GM13976 (cell line): ENCODE measurements at places on chromosomes 5 and 9.

DNA sequence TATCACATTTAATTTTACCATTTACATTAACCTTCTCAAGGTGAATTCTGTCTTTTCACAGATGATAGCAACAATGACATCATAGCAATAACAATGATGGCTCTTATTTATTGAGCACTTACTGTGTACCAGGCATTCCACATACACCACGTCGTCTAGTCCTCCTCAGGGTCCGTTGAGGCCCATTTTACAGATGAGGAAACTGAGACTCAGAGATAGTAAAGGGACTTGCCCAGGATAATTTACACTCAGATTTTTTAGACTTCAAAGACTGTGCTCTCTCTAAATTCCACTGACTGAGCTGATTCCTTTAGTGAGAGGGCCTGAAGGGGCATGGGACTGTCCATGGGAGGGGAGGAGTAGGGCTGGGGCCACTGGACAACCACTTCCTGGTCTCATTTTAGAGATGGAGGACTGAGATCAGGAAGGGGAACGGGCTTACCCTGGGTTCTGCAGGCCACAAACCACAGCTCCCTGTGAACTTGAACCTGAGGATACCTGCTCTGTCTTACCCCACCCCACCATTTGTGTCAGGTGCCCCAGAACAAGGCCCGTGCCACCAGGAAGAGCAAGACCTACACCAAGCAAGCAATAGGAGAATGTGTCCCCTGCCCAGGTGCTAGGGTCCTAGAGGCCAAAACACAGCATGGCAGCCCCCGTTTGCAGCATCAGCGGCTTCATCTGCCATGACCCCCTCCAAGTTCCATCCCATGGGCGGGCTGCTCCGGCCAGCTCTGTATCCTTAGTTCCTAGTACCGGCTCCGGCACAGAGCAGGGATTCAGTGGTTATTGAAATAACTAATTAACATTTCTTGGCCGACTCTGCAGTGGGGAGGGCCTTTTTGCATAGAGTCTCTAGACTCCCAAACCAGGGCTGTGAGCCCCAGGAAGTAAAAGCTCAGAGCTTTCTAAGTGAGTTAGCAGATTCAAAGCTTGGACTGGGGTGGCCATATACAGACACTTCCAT is 96.6 kb downstream of the RGS3 start:
- no peak for DNase-seq

- DNase-seq: no peak
Observed at GRCh38 chr9:134757216-134757975, 115.8 kb downstream of the COL5A1 start.

DNA sequence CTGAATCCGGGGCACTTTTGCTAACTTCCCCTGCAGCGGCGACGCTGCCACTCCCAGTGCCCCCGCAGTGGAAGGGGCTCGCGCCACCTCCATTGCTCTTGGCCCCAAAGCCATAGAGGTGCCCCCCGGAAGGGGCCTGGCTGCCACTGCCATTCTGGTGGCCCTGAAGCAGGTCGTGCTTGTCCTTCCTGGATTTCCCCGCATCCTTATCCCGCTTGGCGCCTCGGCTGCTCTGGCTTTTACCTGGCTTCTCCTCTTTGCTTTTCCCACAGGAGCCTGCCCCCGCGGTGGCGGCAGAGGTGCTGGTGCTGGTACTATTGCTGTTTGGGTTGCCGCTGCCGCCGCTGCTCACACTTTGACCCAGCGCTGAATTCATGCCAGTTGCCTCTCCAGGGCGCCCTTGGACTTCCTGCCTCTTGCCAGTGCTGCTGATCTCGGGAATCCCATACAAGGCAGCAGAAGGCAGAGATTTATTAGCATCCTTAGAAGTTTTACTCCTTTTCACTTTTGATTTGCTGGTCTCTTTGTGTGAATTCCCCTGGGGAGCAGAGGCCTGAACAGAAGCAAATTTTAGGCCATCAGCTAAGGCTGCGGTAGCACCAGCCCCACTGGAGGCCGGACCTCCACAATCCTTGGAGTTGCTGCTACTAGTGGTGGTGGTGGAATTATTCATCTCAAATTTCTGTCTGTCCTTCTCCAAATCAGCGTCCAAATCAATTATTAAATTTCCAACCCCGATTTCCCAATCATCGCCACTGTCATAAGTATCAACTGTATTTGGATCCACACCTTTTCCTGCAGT is 2.1 kb downstream of the ZNF608 start:
- DNase-seq: no peak

DNA sequence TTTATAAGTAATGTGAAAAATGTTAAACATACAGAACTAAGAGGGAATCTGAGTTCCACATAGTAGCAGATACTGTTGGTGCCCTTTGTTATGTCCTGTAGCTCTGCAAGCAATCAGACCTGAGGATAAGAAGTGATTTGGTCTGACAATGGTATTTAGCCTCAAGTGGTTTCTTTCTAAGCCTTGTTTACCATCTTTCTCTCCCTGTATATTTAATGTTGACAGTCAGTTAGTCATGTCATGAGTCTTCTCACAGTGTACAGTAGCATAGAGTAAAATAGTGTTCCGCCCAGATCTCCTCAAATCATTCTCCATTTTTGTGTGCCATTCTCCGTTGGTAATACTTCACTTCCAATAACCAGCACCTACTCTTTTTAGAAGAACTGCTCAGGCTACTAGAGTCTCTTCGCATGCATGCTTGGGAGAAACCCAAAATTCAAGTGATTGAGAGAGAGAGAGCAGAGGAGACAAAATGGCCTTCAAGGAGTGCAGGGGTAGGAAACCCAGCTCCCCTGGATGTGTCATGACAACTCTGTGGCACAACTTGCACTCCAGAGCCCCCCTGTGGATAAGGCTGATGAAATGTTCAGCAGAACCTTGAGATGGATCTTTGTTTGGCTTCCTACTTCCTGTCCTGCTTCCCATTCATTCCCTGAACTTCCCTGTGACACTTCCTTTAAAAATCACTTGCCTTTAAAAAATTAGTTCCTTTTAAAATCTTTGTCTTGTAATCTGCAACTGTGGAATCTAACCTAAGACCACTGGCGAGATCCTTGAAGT is 129.2 kb upstream of the FST start:
- DNase-seq: no peak

DNA sequence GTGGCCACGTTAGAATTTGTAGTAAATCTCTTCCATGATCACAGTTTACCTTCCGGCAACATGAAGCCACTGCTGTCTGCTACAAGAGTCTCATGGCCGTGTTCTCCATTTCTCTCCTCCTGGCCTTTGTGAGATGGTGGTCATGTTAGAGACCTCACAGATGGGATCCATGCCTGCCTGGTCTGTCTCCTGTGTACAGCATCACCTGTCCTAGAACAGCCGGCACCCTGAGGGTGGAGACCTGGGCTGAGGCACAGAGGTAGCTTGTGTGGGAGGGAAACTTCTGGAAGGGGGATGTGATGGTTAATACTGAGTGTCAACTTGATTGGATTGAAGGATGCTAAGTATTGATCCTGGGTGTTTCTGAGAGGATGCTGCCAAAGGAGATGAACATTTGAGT is 3.1 kb upstream of the FCN2 start:
- DNase-seq: no peak

GRCh38 chr5:178436326-178436940 is 153.8 kb downstream of the COL23A1 start:
- no peak for DNase-seq

DNA sequence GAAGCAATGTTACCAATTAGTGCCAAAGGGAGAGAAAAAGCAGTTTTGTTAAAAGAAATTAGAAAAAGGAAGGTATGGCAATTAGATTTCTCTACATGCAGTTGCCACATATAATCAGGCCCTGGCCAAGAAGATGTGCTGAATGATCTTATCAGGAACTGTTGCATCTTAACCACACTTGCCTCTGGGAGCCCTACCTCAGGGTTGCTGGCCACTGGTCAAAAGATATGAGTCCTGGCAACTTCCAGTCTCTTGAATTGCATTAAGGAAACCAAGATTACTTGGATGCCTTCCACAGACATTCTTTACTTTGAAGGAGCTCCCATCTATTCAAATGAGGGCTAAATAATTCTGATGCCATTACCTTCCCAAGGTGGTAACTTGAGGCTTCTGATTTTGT is 60.4 kb downstream of the TNC start:
- no peak for DNase-seq

DNA sequence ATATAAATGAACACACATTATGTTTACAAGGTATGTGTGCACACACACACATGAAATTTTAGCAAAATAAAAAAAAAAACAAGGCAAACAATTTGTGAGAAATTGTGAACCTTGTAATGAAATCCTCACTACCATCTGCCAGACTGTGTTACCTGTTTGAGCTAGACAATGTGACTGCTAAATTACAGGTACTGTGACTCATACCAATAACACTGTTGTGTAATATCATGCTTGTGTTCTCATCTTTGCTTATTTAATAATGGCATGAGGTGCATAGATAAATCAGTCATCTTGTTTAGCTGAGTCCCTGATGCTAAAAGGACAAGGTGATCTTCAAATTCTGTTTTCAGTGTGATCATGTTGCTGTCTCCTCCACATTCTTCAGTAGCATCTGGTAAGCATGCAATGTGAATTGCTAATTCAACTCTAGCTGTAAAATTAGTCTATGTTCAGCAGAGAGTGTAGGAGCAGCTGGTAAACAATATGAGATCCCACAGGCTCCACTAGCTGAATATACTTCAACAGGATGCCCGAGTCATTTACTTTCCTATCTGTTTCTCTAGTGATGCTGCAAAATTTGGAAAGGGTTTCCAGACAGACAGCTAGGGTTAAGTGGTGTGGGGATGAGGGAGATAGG is 966.3 kb upstream of the C9orf72 start:
- no peak for DNase-seq

DNA sequence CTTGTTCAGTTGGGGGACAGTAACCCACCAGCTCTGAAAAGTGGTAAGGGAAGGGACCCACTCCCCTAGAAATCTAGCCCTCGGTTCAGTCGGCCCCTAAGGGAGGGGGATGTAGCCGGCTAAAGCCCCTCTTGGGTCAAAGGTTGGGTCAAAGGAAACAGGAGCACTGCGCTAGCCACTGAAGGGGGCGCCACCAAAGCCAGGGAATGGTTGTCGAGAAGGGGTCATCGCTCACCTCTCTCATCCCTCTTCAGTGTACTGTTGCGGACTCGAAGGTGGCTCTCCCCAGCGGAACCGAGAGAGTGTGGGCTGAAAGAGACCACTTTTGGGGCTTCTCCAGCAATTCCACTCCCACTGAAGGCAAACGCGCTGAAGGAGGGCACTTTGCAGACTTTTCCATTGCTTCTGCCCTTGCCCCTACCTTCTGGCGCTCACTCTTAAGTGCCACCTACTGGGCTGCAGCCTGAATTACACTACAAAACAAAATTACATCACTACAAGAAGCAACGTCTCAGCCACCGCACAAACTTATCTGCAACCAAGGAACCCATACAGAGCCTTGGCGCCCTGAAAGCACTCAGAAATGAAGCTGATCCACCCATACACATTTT is 396.9 kb downstream of the PDE4D start:
- no peak for DNase-seq

GRCh38 chr5:127216143-127216542 is 74.5 kb upstream of the MEGF10 start:
- no peak for DNase-seq

DNA sequence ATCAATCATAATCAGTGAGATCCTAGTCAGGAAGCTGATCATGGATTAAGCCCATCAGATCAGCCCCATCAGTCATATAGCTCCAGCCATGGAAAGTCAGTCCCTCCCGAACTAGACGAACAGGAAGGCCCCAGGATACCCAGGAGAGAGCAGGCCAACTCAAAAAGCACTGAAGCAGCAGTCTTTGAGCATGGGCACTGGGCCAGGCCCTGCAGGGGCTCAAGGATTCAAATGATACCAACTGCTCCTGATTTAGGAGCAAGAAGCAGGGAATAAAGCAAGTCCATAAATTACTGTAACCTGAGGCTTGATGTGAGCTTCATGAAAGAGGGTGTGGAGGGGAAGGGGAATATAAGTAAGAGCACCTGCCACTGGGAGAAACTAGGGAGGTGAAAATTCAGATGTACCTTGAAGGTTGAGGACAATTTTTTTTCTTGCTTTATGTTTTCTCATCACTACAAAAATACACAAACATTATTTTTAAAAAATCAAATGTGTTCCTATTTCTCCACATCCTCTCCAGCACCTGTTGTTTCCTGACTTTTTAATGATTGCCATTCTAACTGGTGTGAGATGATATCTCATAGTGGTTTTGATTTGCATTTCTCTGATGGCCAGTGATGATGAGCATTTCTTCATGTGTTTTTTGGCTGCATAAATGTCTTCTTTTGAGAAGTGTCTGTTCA is 115.2 kb downstream of the SIL1 start:
- no peak for DNase-seq

DNA sequence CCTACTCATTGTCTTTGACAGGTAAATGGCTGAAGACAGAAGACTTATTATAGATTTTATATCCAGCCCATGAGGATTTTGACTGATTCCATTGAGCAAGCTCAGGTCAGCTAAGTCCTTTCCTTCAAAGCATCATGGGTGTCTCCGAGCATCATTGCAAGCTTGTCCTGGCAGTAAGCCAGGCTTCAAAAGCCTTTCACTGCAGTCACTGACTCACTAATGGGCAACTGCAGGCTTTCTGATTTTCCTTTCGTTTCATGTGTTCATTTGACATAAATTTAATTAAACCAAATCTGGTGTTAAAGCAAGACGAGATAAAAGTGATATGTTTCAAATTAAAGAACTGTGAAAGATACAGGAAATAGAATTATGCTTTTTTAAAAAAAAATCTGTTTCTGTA is 426.2 kb downstream of the ANXA1 start:
- no peak for DNase-seq

DNA sequence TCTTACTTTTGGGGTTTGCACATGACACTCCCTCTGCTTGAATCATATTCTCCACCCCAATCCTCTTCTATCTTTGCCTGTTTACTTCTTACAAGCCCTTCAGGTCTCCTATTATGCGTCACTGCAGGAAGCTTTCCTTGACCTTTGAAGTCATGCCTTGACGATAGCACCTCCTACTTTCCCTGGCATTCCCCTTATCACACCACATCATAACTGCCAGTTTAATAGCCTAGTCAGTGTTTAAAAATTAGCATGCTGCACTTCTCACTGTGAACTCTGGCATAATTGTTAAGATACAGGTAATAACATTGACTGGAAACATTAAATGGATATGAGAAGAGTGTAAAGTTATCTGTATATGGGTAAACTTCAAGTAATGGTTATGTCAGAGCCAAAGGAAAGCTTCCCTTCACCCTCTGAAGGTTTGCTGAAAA is 37.1 kb upstream of the CEP120 start:
- DNase-seq: no peak

GRCh38 chr5:125263356-125263755 is 516.9 kb upstream of the ZNF608 start:
- no peak for DNase-seq

GRCh38 chr9:123925161-123925560 is 4.8 kb downstream of the DENND1A start:
- no peak for DNase-seq

- no peak for DNase-seq
Observed at GRCh38 chr5:141402553-141403243, at the start of gene PCDHGA9. PCDHGA9 (plus strand) TSS chr5:141402778; CDS start chr5:141402953, 175 bp downstream.

DNA sequence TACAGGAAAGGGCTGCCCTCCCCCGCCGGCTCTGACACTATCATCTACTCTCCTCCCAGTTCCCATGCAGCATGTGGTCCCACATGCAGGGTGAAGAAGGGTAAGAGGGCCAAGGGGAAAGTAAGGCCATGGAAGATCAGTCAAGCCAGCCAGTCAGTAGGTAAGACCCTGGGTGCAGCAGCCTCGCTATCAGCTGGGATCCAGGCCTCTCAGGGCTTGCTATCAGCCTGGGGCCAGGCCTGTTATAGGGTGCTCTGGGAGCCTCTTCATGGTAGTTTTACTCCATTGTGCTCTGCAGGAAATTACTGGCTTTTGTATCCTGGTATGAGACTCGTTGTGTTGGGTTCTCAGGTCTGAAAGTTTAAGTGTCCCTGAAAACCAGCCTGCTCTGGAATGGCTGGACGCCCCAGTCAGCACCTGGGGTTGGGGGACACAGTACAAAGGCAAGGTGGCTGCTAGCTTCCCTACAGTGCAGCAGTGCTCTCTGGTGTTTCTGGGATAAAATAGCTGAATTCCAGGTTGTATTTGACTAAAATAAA is 21.4 kb downstream of the SLC22A4 start:
- no peak for DNase-seq
